NCI-H2029 treated with DMSO at 0.1 percent for 48 hours (cell line): ENCODE measurements at places on chromosomes 7 and 10.
A peak's percentile ranks its signal among the peaks of the same experiment; 100 is the strongest.

DNA sequence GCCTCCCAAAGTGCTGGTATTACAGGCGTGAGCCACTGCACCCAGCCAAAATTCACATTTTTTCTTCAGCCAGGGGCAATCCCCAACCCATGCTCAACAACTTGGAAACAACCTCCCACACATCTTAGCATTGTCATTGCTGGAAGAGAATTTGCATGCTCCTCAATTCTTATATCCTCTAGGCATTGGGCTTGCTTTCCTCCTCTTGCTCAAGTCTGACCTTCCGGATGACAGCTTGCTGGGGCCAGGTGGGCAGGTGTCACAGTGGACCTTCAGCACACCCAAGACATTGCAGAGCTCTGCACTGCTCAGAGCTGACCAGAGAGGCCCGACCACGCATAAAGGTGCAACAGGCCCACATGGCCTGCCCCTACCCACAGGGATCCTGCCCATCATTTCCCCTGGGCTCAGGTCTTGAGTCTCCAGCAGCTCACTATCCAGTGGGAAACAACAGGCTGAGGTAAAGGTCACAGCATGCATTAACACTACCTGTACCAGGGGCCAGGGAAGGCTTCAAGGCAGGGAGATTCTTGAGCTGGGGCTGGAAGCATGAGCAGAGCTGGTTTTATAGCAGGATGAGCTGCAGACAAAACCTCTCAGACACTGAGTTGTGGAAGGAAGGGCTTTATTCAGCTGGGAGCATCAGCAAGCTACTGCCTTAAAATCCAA, 6.8 kb upstream of the GPR15LG start:
- no peak for DNase-seq

GRCh38 chr7:149824301-149824741, 13.9 kb upstream of the ZNF862 start:
- DNase-seq: no peak

DNA sequence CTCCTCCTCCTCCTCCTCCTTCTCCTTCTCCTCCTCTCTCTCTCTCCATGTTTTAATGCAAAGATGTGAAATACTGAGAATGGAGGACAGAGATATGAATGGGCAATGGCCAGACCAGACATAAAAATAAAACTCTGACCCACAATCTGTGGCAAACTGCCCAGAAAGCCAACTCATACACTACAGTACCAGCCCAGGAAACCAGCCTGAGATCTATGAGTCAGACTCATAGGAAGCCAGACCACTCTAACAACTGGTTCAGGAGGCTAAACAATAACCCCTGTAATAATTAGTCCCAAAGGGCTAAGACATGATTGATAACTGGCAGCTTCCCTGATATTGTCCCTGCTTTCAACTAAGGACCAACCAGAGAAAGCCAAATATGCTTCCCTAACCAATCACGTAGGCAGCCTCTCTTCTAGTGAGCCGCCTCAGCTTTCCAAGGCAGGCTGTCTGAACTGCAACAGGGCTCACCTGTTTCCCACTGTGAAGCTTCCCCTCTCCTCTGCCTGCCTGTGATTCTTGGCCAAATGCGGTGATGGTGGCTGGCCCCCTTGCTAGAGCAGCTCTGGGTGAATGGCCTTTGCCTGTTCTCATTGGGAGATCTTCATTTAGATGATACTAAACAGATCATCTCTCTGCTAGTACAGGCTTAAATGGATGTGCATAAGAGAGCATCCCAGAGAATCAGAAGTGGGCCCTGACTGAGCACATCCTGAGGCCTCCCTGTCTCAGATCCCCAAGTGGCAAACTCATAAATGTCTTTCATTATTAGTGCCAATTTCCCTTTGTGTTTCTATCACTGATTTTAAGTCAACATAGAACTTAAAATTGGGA, 817.6 kb downstream of the TNS3 start:
- no peak for DNase-seq

DNA sequence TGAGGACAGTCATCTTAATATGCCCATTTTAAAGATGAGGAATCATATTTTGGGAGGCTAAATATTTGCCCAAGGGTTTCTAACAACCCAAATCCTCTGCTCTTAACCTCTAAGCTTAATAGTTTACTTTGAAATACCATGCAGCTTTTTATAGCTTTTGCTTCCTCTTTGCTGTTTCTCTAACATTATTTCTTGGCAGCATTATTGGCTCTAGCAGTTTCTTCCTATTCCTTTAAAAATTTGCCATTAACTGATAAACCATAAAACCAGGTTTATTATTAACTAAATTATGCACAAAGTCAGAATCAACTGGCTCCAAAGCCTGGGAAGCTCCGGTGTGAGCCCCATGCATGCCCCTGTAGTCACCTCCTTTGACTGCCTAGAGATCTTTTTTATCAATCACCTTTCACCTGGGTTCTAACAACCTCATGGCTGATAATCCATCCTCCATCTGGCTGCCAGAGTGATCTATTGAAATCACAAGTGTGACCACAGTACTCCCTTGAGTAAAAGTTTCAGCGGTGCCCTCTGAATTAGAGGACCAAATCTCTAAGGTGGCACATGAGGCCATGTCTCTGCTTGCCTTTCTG, 62.4 kb downstream of the ITGB8 start:
- DNase-seq: no peak

- no peak for DNase-seq
These were observed 105.4 kb downstream of the ODAD2 start for GRCh38 chr10:27893358-27893954.

- no peak for DNase-seq
These were observed 66.0 kb downstream of the SRPK2 start for GRCh38 chr7:105322655-105323277.

DNA sequence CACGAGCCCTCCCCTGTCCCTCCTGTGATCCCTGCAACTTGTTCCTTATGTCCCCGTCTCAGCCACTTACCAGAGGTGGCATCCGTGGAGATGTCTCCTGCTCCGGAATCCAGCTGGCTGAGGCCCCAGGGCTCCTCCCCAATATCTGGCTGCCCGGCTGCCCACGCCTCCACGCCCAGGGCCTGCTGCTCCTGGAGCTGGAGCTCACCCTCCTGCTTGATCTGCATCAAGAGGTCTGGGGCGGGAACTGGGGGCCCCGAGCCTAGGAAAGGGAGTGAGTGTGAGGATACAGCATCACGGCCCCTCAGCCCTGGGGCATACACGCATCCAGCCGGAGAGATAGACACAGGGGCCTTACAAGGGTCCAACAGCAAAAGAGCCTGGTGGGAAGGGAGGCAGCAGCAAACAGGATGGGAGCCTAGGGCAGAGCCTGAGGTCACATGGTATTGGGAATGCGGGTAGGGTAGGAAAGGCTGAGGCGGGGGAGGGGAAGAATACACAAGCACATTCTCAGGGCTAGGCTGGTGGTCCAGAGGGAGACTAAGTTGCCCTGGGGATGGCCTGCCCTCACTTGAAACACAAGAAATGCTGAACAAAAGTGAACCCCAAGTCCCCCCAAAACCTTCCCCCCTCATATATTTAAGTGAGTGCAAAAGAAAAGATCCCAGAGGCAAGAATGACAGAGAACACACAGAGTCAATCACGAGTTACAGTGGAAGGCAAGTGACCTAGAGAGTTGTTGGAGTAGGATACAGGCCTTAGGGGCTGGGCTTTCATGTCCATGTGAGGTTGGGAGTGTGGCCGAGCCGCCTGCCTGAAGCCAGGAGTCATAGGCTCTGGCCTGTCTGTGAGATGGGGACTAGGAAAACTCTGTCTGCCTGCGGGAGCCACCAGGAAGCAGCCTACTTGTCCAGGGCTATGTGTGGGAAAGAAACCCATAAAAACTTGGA, 16.9 kb upstream of the ZNF777 start:
- no peak for DNase-seq

- no peak for DNase-seq
These were observed 119.8 kb downstream of the GRK5 start for GRCh38 chr10:119327096-119327745.

- DNase-seq: no peak
These were observed 68.8 kb downstream of the ADCYAP1R1 start for GRCh38 chr7:31120800-31121513.

DNA sequence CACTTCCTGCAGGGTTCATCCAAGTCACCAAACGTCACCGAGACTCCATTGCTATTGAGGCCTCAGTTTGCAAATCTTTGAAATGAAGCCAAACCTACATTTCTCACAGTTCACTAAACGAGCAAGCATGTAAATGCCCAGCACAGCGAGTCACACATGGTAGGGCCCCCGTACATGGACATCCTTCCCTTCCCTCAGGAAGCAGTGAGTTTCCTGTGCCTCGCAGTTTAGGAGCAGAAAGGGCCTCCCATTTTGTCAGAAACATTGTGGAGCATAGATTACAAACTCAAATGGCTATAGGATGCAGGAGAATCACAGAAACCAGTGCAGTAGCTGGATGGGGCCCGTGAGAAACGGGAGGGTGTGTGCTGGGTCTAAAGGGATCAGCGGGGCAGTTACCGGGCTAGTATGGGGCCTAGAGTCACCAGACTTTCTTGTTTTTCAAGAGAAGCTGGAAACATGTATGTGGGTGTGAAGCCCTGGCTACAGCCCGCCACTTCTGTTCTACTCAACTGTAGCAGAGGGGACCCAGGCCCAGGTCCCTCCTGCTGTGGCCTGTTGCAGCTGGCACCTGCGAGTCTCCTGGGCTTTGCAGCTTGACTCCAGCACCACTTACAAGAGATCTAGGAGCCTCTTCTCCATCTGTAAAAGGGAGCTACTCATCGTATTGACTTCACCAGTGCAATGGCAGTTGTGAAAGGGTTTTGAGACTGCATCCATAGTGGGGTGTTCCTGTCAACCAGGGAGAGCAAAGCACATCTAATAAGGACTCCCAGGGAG, 14.2 kb upstream of the SLC18A3 start:
- DNase-seq: no peak

GRCh38 chr7:99737726-99738125, 2.7 kb upstream of the CYP3A7 start:
- DNase-seq: no peak

DNA sequence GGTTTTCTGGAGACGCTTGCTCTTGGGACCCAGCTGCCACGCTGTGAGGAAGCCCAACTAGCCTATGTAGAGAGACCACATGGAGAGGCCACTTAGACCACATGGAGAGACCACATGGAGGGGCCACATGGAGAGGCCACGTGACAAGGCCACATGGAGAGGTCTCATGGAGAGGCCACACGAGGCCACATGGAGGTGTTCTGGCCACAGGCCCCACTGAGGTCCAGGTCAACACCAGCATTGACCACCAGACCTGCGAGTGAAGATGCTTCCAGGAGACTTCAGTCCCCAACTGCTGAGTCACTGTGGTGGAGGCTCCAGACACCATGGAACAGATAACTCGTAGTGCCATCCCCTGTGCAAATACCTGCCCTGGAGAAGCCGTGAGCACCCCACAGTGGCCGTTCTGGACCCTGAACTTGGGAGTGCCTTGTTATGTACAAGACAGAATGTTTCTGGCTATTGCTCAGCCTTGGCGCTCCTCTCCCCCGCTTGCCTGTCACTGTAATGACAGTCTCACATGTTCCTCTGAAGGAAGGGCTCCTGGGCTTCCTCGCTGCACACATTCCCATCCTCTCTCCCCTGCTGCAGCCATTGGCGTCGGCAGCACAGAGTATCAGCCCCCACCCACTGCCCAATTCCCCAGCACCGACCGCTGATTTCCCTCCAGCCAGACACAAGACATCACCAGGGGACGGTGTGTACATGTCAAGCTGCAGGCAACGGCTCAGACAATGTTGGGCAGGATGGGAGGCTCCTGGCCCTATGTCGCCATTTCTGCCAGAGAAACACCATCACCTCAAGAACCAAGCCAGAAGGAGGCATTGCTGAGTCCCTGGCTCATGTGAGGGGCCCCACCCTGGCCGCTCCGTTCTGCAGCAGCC, 49.0 kb upstream of the TNRC18 start:
- DNase-seq: peak; percentile 91

DNA sequence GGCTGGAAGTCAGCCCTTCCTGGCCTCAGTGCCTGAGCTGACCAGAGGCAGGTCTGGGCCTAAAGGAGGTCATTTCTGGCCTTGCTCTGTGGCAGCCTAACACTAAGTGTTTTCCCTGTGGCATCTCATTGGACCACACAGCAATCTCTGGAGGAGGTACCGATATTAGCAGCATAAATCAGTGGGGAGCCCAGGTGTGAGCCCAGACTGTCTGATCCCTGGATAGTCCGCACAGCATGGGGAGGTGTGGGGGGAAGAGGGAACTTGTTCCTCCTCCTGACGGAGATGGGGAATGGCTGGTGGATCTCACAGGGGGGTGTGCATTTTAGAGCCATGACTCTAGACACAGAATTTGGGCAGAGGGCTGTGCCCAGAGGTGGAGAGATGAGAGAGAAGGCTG, 11.0 kb upstream of the PPIF start:
- DNase-seq: no peak

- DNase-seq: no peak
These were observed 61.0 kb downstream of the CFAP46 start for GRCh38 chr10:132881186-132881920.

GRCh38 chr7:111429781-111430180, 132.5 kb downstream of the IMMP2L start:
- no peak for DNase-seq

GRCh38 chr10:7826971-7827370, 8.7 kb downstream of the TAF3 start:
- DNase-seq: no peak

GRCh38 chr10:123044391-123044790, 35.6 kb downstream of the ACADSB start:
- DNase-seq: no peak

GRCh38 chr7:40674316-40674715, 539.5 kb downstream of the SUGCT start:
- no peak for DNase-seq

DNA sequence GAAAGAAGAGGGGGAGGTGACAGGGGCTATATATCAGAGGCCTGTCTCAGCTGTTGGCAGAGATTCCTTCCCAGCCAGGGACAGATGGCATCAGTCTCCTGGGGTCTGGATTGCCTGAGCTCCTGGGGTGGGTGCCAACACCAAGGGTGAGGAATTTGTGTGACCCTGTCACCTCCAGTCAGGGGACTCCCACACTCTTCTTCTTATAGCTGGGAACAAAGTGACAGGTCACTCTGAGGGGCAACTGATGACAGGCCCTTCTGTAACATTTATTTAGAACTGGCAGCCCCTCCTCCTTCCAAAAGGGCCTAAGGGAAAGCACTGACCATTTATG, 53.7 kb upstream of the DUSP5 start:
- DNase-seq: no peak

DNA sequence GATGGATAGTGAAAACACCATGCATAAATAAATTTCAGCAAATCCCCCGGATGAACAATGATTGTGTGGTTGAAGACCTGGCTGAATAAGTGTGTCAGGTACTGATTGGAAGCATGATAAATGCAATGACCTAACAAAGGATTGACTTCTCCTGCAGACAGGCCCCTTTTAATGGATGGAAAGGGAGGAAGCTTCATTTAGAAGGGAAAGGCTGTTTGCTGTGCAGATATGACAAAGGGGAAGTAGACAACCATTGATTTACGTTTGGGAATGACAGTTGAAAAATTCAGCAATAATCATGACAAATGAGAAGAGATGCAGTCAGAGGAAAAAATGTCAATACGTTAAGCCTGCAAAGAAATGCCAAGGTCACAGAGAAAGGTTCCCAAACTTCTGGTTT, 503.8 kb downstream of the LRMDA start:
- DNase-seq: no peak

GRCh38 chr10:132075909-132076577, 10.3 kb downstream of the JAKMIP3 start:
- no peak for DNase-seq
